PC-9 (cell line): ENCODE measurements at places on chromosomes 11 and 22. TPM values are rescaled to one million over a fixed set of nuclear protein-coding genes. Genes with fewer than 3 reads are reported as not detected.

GRAMD1B gene
- 3.2 and 5.8 TPM in 2 replicates for total RNA-seq

TRIM48 gene
- not detected in 2 replicates for total RNA-seq

APOA1 gene
- not detected in 2 replicates for total RNA-seq

OSBP2 gene
- 7.1 and 9.2 TPM in 2 replicates for total RNA-seq

MMP27 gene
- total RNA-seq = not detected in 2 replicates

TENM4 gene
- 0.25 TPM in 1 of 2 replicates, not detected in the other for total RNA-seq

FAM181B gene
- not detected in 2 replicates for total RNA-seq

C22orf31 gene
- not detected in 2 replicates for total RNA-seq

ALDH3B1 gene
- total RNA-seq = 98.1 and 104 TPM in 2 replicates

SERHL2 gene
- total RNA-seq = 1.9 and 2.4 TPM in 2 replicates

OR2AG2 gene
- 0.11 and 0.25 TPM in 2 replicates for total RNA-seq

HEPHL1 gene
- total RNA-seq = not detected in 2 replicates

GRAMD4 gene
- 36.4 and 38.2 TPM in 2 replicates for total RNA-seq

APOL4 gene
- not detected in 2 replicates for total RNA-seq
